ENCODE measurements at places on chromosomes 2 and 18. TPM values are rescaled to one million over a fixed set of nuclear protein-coding genes. Genes with fewer than 3 reads are reported as not detected.

Gene APCDD1
- 76.1 TPM for total RNA-seq

Gene PLCL1
- total RNA-seq: 60.4 TPM

Gene CFAP65
- total RNA-seq: not detected

Gene GALNT3
- 0.24 TPM for total RNA-seq

Gene CHRND
- not detected for total RNA-seq

Gene RIT2
- total RNA-seq: not detected

Gene NCL
- total RNA-seq: 327 TPM

Gene GMCL1
- total RNA-seq: 4.6 TPM

Gene MAP3K19
- not detected for total RNA-seq

Gene IL36RN
- total RNA-seq: not detected

Gene LOXHD1
- total RNA-seq: 0.31 TPM

Gene GALNT14
- total RNA-seq: not detected

Gene BOK
- 4.6 TPM for total RNA-seq

Gene ALPP
- not detected for total RNA-seq

Gene STARD6
- not detected for total RNA-seq

Gene SERPINB11
- not detected for total RNA-seq

Gene BABAM2
- total RNA-seq: 64.0 TPM

Gene TCF23
- total RNA-seq: 0.15 TPM

Gene AKAIN1
- total RNA-seq: not detected

Gene GORASP2
- total RNA-seq: 74.7 TPM

Gene GCG
- not detected for total RNA-seq

Measured in right cardiac atrium (tissue), 5 donors.